ENCODE measurements at places on chromosomes 6 and 20.
A peak's percentile ranks its signal among the peaks of the same experiment; 100 is the strongest.

DNA sequence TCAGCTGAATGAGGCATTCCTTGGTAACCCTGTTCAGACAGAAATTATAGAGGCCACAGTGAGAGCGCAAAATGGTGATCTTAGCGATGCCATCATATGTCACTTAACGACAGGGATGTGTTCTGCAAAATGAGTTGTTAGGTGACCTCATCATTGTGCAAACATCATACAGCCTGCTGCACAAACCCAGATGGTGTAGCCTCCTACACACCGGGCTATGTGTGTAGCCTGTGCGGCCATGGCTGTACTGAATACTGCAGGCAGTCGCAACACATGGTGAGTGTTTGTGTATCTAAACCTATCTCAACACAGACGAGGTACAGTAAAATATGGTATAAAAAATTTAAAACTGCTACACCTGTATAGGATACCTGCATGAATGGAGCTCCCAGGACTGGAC lies 234.1 kb upstream of the PMEPA1 start:
- no peak for DNase-seq

GRCh38 chr6:17905611-17906592 lies 81.5 kb downstream of the KIF13A start:
- no peak for DNase-seq

DNA sequence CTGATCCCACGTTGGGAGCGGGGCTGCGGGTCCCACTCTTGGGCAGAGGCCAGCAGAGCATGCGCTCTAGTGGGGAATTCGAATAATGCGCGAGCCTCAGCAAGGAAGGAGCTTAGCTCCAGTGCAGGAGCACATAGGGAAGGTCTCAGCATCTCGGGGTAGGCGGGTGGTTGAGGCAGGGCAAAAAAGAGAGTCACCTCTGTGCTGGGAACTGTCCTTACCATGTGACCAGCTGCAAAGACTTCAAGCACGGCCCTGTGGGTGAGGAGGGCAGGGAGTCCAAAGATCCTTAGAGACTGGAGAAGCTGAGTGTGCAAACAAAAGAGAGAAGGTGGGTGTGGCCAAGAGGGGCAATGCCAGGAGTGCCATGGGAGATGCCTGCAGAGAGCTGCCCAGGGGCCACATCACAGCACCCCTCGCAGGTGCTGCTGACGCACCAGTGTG lies 79.2 kb upstream of the CD93 start:
- no peak for DNase-seq

DNA sequence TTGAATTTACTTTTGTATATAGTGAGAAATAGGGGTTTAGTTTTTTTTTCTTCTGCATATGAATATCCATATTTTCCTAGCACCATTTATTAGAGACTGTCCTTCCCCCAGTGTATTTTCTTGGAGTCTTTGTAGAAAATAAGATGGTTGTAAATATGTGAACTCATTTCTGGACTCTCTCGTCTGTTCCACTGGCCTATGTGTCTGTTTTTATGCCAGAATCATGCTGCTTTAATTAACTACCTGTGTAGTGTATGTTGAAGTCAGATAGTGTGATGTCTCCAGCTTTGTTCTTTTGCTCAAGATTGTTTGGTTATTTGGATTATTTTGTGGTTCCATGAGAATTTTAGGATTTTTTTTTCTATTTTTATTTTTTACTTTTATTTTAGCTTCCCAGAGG lies 176.6 kb upstream of the RAB32 start:
- no peak for DNase-seq

DNA sequence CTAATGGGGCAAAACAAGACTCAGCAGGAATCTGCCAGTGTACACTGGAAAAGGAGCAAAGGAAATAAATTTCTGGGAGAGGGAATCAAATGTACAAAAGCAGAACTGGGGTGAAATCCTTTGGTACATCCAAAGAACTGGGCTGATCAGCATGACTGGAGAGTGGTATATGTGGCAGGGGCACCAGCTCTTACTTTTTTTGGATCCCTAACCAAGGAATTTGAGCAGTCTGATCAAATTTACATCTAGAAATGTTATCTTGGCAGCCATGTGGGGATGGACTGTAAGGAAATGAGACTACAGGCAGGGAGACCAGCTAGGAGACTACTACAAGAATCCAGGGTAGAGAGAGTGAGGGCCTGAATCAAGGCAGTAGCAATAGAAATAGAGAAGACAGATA lies 1.2 kb upstream of the ZSCAN31 start:
- DNase-seq = no peak

DNA sequence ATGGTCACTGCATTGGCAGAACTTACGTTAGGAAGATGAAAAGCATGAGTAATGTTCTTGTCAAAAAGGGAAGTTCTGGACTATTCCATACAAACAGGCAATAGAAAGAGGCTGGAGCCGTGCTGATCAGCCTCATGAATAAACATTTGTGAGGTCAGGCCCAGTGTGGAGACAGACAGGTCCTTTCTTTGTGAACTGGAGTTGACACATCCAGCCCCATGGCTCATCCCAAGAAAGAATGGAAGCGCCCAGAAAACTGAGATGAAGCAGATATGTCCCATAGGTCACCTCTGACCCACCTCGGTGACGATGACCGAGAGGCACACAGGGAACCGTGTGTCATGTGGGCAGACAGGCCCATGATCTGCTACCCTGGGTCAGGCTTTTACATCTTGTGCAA lies 276.0 kb upstream of the SGK1 start:
- peak; percentile 84 for DNase-seq

DNA sequence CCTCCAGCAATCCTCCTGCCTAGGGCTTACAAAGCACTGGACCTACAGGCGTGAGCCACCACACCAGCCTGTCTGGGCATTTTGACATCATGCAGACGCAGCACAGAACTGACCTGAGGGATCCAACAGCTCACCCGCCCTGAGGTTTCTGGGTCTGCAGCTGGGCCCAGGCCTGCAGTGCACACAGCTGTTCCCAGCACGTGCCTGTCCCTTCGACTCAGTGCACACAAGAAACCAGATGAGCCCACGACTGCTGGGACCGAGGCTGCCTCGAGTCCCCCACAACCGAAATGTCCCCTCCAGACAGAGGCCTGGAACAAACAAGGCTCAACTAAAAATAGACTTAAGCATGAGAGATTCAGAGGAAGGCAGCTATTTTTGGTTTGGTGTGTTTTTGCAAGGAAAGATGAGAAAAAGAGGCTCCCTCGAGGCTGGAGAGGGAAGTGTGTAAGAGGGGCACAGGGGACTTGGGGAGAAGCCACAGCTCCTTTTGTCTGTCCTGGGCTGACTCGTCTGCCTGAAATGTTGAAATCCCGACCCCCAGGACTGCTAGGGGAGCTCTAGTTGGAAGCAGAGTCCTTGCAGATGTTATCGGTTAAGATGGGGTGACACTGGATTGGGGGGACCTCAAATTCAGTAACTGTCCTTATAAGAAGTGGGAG lies 66.3 kb downstream of the YTHDF1 start:
- no peak for DNase-seq

- peak; percentile 56 for DNase-seq
These were observed 6.0 kb upstream of the TRIM26 start for GRCh38 chr6:30219244-30219643.

DNA sequence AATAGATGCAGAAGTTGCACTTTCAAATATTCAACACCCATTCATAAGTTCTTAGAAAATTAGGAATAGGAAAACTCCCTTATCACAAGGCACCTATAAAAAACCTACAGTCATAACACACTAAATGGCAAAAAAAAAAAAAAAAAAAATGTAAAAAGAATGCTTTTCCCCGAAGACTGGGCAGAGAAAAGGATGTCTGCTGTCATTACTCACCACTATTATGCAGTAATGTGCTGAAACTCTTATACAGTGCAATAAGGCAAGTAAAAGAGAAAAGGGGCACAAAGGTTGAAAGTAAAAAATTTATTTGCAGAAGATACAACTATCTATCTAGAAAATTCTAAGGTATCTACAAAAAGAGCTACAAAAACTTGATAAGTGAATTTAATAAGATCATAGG lies 607.8 kb upstream of the ARID1B start:
- DNase-seq = no peak

DNA sequence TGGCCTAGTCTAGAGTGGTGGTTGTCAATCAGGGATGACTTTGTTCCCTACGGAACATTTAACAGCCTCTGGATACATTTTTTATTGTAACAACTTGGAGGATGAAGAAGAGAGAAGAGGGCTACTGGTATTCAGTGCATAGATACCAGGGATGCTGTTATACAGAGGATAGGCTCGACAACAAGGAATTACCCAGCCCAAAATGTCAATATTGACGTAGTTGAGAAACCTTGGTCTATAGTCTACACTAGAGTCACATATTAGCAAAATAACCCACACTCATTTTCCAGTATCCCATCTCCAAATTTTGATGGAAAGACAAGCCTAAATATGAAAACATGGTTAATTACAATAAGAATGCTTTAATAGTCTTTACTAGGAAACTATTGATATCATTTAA lies 195.1 kb downstream of the PKHD1 start:
- DNase-seq = no peak

DNA sequence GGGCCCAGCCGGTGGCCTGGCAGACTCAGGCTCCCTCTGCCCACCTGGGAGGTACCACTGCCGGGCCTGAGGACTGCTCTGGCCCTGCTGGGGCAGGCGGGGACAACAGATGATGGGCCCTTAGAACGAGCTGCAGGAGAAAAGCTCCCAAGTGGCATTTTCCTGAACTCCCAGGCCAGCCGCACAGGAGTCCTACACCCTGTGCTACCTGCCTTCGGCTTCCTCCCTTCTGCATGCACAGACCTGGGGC lies 41.3 kb downstream of the DSTN start:
- DNase-seq = no peak

DNA sequence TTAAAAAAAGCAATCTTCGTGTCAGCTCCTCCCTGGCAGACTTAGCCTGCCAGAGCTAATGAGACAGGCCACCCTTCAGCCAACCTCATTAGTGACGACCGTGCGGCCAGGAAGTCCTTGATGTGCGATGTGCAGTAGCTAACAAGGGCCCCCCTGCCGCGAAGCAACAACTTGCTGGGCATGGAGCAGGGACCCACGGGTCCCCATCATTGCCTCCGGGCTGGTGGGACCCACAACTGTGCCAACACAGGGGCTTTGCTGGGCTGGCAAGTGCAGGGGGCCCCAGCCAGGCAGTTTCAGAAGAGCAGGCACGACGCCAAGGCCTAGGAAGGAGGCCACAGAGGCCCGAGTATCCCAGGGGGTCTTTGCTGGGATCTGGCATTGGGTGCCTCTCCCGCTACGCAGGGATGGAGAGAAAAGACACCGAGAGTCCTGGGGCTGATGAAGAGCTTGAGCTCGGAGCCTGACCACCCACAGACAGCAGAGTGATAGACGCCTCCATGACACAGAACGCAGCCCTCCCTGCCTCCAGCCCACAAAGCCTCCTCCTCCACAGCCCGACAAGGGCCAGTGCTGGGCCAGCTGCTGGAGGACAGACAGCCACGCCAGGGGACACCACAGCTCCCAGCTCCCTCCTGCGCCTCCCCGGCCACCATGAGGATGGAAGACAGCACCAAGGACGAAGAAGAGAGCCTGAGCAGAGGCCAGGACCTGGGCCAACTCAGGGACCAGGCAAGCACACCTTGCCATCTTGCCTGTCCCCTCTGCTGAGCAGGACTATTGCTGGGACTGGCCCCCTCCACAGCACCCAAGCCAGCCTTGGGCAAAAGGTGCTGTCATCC lies 96.6 kb downstream of the YTHDF1 start:
- no peak for DNase-seq

DNA sequence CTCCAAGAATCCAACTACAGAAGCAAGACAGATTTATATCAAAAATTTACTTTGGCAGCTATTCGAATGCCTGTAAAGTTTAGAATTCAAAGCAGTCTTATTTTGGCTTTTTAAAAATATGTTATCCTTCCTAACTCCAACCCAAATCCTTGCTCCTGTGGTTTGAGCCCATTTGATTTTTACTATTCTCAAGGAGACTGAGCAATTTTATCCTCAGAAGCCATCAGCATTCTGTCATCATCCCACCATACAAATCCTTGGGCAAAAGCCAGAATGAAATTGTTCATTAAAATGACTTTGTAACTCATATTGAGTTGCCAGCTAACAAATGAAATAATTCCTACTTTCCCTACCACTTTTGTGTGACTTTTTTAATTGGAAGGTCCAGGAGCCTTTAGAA lies 392.8 kb downstream of the ADGRB3 start:
- no peak for DNase-seq

DNA sequence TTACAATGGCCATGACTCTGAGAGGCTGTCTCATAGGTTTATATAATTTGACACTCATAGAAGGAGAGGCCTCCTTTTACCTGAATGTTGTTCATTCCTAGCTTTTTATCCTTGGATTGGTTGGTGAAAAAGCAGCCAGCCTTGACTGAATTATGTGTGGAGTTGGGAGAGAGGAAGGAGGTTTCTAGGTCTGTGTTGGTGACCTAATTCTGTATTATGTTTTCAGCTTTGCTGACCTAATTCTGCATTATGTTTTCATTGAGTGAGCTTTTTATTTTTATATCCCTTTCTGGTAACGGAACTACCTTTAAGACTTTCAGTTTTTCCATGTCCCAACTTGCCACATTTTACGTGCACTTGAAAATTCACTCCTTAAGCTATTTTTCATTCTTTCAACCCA lies 59.1 kb upstream of the RNF144B start:
- DNase-seq = no peak

GRCh38 chr20:6685626-6686025 lies 81.9 kb upstream of the BMP2 start:
- DNase-seq = no peak

DNA sequence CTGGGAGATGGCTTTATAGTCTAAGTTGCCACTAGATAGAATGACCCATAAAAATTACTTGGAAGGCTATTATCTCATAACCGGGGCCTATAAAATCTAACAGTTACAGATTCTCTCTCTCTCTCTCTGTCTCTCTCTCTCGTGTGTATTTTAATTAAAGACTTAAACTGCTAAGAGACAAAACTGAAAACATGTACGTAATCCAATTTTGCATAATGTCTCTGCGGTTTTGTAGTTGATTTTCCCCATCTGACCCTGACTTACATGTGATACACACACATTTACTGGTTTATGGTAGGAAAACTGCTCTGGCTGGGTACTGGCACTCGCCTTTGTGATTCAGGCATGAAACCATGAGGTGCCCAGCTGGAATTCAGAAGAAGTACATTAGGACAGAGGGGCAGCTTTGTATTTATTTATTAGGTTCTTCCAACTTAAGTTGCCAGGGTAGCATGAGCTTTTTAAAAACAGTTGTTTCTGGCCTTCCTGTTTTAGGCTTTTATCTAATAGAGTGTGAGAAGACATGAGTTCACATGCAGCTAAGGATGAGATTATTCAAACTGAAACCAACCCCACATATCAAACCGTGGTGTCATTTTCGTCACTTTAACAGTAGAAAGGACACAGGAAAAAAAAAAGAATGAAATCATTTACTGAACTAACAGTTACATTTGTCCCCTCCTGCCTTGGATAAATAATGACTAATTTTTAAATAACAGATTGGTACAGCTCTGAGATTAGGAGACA lies 182.5 kb downstream of the GMPR start:
- no peak for DNase-seq

- DNase-seq = no peak
These were observed 452.8 kb upstream of the FLRT3 start for GRCh38 chr20:14790190-14790589.

- no peak for DNase-seq
These were observed 119.3 kb upstream of the BEND6 start for GRCh38 chr6:56835612-56836011.

GRCh38 chr6:134240665-134241431 lies 77.1 kb downstream of the SGK1 start:
- DNase-seq = no peak

Measured in putamen (tissue), 1 donor.